ENCODE measurements at places on chromosomes 1 and 21.

- DNase-seq = no peak
Observed at GRCh38 chr1:182599339-182599738, 4.8 kb downstream of the RGS16 start.

- DNase-seq = no peak
Observed at GRCh38 chr1:198686069-198686728, 47.4 kb downstream of the PTPRC start.

DNA sequence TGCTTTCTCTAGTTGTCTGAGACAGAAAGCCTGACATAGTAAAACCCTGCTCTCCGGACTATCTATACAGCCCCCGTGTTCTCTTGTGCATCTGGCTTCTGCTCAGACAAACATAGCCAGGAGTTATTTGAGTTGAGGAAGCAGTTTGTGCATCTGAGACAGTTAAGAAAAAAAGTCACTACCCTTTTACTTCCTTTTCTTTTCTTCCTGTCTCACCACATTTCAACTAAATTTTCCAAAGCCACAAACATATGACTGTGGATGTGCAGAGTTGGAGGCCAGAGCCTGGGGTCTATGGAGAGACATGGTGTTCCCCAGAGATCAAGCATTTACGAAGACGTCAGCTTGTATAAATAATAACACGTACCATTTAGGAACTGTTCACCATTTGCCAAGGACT, 158.5 kb upstream of the FGGY start:
- DNase-seq = no peak

- no peak for DNase-seq
Observed at GRCh38 chr1:67886076-67886475, 52.8 kb upstream of the GNG12 start.

DNA sequence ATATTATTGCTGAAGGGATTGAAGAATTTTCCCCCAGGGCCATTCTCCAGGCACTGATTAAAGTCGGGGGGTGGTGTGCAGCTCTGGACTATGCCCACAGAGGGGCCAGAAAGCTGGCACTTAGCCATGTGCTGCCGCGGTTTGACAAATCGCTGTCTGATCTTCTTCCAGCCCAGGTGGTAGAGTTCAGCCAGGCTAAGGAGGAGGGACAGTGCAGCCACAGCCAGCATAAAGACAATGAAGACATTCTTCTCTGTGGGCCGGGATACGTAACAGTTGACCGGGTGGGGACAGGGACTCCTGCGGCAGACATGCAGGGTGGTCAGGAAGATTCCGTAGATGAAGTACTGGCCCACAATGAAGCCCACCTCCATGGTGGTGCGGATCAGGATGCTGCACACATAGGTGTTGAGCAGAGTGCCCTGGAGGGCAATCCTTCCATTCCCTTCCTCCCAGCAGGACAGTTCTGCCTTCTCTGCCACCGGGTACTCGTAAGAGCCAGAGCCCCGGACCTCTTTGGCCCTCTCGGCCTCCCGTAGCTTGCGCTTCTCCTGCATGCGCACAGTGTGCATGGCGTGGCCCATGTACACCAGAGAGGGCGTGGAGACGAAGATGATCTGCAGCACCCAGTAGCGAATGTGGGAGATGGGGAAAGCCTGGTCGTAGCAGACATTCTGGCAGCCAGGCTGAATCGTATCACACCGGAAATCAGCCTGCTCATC, 1.9 kb downstream of the GJA5 start:
- DNase-seq = no peak

GRCh38 chr1:29713857-29714256, 477.5 kb downstream of the PTPRU start:
- DNase-seq = no peak

- no peak for DNase-seq
Observed at GRCh38 chr1:154849645-154850131, 20.4 kb downstream of the KCNN3 start.

- DNase-seq = no peak
Observed at GRCh38 chr1:6625584-6626149, 999 bp downstream of the THAP3 start.

- no peak for DNase-seq
Observed at GRCh38 chr1:205481218-205481617, 23.3 kb upstream of the CDK18 start.

GRCh38 chr1:77841574-77841973, 46.9 kb upstream of the NEXN start:
- no peak for DNase-seq

DNA sequence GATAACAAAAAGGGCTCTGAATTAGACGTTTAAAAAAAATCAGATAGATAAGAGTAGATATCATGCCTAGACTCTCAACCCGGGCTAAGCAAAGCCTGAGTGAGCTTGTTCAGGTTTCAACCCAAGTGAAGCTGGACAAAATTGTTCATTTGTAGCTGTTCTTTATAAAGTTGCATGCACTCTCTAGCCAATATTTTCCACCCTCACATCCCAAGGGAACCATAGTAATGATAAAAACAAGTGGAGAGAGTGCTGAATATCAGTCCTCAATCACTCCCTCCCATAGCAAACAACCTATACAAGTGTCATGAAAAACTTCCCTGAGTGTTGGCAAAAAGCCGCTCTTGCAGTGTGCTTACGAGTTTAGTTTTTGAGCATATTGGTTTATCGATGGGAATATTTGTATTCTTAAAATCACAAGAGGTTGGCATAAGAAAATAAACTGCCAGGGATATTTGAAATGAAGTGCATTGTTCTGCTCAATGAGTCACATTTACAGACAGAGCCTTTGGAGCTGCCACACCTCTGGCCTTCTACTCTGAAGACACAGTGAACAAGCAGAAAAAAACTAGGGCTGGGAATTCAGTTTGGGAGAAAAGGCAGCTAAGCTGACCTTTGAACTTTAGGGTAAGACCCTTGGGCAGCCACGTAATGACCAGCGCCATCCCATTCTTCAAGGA, 2.2 kb upstream of the CLCA2 start:
- no peak for DNase-seq

DNA sequence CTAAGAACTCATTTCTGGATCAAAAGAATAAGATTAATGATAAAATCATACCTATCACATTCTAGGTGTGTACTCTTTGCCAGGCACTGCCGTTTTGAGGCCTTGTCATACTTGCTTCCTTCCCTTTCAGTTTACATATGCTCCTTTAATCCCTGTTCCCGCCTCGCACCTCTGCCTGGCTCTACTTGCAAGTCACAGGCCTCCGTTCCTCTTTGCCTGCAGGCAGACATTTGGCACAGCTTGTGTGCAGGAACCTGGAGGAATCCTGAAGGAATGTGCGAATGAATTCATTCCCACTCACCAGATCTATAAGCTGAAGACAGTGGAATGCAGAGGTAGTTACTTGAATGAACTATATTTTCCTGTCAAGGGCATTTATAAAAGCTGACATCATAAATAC, 13.8 kb downstream of the WLS start:
- DNase-seq = no peak

- no peak for DNase-seq
Observed at GRCh38 chr1:89198081-89198480, 661 bp downstream of the GBP4 start.

- no peak for DNase-seq
Observed at GRCh38 chr1:36881068-36881405, 153.3 kb downstream of the GRIK3 start.

DNA sequence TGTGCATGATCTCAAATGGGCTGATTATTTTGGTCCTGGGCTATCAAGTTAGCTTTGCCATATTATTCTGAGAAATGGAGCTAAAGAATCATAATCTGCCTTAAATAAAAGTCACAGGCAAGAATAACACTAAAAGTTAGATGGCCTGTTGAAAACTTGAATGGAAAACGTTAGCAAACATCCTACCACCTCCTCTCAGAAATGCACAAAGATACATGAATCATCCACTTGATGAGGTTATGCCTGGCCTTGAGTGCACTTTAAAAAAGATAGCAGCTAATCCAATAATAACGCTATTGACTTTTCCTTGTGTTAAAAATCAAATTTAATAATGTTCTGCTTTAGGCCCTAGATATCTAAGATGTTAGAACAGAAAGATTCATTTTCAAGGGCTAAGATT, 108.0 kb downstream of the KCNJ6 start:
- no peak for DNase-seq

- DNase-seq = no peak
Observed at GRCh38 chr1:102782144-102782543, 326.2 kb downstream of the COL11A1 start.

GRCh38 chr1:185813401-185813979, 79.3 kb downstream of the HMCN1 start:
- no peak for DNase-seq

DNA sequence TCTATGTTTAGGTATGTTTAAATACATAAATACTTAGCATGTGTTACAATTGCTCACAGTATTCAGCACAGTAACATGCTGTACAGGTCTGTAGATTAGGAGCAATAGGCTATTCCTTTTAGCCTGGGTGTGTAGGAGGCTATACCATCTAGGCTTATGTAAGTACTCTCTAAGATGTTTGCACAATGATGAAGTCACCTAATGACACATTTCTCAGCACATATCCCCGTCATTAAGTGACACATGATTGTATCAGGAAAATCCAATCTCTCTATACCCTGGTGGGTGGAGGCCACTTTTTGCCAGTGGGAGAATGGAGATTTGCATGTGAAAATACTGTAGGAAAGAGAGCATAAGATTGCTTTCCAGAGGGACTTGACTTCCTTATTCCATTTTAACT, 5.5 kb upstream of the TEDDM1 start:
- DNase-seq = no peak

DNA sequence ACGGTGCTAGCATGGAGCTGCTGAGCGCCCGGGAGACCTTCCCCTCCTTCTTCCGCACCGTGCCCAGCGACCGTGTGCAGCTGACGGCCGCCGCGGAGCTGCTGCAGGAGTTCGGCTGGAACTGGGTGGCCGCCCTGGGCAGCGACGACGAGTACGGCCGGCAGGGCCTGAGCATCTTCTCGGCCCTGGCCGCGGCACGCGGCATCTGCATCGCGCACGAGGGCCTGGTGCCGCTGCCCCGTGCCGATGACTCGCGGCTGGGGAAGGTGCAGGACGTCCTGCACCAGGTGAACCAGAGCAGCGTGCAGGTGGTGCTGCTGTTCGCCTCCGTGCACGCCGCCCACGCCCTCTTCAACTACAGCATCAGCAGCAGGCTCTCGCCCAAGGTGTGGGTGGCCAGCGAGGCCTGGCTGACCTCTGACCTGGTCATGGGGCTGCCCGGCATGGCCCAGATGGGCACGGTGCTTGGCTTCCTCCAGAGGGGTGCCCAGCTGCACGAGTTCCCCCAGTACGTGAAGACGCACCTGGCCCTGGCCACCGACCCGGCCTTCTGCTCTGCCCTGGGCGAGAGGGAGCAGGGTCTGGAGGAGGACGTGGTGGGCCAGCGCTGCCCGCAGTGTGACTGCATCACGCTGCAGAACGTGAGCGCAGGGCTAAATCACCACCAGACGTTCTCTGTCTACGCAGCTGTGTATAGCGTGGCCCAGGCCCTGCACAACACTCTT, 1.1 kb downstream of the TAS1R3 start:
- DNase-seq = no peak

GRCh38 chr1:153360190-153360589, 2.5 kb downstream of the S100A9 start:
- DNase-seq = no peak

DNA sequence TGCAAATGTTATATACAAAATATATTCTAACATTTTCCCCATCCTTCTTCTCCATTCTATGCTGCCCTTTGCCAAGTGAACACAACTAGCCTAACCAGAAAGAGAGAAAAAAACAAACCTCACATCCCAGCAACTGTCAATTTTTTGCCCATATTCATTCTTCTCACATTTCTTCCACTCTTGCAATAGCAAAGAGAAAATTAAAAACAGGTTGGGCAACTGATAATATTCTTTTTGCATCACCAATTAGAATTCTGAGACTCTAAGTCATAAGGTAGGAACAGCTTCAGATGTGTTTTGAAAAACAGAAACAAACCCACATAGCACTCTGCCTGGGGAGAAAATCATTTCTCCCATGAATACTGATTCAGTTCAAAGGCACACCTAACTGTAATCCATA, 25.2 kb upstream of the EXO1 start:
- no peak for DNase-seq

DNA sequence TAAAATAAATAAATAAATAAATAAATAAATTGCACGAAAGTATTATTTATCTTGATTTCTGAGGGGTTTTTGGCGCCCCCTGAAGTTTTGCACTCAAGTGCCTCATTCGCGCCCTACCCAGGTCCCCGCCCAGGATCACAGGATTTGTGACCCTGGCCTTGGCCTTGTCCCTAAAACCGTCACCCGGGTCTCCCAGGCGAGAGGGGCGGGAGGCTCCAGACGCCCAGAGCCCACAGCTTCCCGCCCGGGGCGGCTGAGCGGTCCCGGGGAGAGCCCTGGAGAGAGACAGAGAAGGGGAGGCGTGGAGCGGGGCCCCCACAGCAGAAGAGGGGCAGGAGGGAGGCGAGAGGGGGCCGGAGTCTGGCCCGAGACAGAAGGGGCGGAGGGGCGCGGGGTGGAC, 91.8 kb upstream of the CASZ1 start:
- DNase-seq = no peak

- DNase-seq = no peak
Observed at GRCh38 chr1:81801651-81802456, 1.1 kb downstream of the ADGRL2 start.

DNA sequence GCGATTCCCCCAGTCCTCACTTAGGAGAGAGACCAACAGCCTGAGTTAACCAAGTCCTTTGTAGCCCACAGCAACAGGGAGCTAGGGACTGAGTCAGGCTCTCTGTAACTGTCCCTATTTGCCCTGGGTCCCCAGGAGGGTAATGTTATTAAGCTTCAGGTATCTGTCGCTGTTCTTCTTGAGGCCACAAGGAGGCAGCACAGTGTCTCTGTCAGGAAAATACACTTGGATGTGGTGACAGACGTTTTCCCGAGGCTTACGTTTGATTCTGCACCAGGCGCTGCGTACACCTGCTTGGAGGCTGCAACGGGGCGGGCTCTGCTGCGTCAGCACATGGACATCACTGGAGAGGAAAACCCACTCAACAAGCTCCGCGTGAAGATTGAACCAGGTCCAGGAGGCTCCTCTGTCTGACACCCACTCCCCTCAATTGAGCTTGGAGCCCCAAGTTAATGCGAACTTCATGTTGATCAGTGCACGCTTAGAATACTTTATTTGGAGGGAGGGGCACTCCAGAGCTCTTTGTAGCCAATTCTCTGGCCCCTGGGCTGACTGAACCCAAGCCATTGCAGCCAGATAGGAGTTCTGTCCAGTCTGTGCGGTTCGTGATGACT, 10.7 kb upstream of the ELF3 start:
- peak; percentile 35 for DNase-seq

DNA sequence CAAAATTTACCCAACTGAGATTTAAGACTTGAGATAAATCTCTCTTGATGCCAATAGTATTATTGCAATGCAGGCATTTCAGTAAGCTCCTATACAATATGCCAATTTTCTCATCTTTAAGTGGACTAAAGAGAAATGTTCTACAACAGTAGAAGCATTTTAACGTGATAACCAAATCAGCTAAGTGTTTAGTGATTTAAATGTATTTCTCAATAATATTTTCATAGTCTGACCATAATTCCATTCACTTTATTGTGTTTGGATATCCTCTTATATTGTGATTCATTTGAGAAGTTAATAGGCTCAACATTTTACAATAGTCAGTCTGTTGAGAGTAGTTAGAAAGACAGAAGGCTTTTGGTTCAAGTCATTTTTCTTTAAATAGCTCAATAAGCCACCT, 44.6 kb upstream of the DR1 start:
- no peak for DNase-seq

Data from CD4-positive, alpha-beta T cell treated with Interleukin-4 for 1 hour (primary cell).